ENCODE measurements at places on chromosomes 2 and 18.

DNA sequence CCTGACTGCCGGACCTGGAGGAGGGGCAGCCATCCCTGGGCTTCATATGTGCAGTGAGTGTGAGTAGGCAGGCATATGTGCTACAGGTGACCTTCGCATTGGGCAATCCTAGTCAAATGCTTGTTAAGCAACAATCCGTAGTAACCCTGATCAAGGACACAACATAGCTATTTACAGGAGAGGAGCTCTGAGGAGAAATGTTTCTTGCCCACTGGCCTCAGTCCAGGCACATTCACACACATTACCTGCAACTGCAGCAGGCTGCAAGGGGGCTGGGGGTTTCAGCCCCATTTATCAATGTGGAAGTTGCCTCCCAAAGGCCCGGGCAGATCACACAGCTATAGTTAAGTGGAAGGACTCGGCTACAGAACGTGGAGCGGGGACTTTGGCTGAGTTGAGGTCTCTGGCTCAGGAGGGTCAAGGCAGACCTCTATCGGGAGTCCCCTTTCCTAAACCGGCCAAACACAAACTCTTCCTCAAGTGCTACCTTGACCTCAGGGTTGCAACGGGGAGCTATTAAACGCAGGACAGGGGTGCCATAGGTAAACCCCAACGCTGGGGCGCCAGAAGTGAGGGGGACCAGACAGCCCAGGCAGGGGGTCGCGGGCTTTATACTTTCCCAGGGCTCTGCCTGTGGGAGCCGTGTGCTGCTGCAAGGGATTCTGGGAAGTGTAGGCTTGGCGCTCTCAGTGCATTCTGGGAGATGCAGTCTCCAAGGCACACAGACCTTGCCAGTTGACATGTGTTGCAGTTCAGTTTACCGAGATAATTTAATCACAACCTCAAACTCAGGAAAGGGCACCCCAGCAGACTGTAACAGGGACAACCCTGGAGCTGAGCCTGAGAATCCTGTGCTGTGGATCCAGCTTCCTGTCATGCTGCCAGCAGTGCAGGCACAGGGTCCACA lies 9.4 kb downstream of the KHK start:
- DNase-seq: no peak

- no peak for DNase-seq
These were observed 250.5 kb downstream of the TWIST2 start for GRCh38 chr2:239098288-239098970.

DNA sequence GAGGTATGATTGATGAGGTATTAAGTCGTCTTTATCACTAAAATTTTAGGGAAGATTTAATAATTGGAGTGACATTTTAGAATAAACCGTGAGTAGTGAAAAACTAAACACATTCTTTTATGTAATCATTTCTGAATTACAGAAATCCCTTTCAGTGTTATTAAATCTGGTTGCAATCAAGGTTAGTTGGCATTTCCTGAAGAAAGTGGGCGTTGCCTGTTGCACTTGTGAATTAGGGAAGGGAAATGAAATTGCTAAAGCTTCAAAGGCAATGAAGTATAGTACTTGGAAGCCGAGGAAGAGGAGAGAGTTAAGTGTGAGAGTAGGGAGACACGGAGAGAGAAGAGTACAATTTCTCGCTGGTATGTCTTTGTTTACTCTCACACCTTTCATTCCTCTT lies 274.5 kb downstream of the SLC8A1 start:
- DNase-seq: no peak

GRCh38 chr2:120552800-120553481 lies 182.7 kb upstream of the GLI2 start:
- no peak for DNase-seq

- no peak for DNase-seq
These were observed 44.2 kb downstream of the ARID5A start for GRCh38 chr2:96580771-96581170.

GRCh38 chr2:242011167-242011513 lies 141.6 kb downstream of the RTP5 start:
- no peak for DNase-seq

DNA sequence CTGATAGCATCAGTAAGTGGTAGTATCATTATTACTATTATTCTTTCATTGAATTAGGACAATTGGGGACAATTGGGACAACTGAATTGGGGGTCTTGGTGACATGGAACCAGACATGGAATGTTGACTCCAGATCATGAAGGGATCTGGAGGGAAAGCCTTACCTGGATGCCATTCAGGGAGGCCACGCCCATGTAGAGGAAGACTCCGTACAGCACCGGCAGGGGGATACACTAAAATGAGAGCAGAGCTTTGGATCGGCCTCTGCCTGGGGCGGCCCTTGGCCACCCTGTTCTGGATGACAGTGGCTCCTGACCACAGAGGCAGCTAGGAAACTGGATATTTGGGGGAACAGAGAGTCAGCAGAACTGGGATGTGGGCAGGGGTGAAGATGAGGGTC lies 29.2 kb downstream of the MTHFD2 start:
- DNase-seq: no peak

- DNase-seq: no peak
These were observed 174.5 kb downstream of the PID1 start for GRCh38 chr2:229096409-229097066.

- no peak for DNase-seq
These were observed 1.9 kb downstream of the MEX3C start for GRCh38 chr18:51195451-51196117.

DNA sequence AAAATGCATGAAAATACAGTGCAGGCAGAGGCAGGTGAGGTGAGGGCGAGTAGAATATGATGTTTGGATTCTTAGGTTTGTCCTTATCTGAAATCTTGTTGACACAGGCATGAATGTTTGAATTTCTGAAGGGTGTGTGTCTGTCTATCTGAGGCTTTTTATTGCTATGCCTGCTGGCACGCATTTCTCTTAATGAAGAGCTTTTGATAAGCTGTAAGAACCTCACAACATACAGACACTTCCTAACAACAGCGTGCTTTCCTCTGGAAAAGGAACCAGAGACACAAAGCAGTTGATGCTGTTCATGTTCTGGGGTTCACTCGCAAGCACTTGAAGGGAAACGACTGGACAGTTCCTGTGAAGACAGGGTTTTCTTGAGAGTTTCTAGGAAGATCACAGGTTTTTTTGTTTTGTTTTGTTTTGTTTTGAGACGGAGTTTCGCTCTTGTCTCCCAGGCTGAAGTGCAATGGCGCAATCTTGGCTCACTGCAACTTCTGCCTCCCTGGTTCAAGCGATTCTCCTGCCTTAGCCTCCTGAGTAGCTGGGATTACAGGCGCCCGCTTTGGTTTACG lies 33.3 kb upstream of the CABLES1 start:
- DNase-seq: no peak

- DNase-seq: no peak
These were observed 64.7 kb downstream of the PTPN2 start for GRCh38 chr18:12819322-12819721.

GRCh38 chr2:238286987-238287736 lies 1.2 kb downstream of the PER2 start:
- peak; percentile 16 for DNase-seq

DNA sequence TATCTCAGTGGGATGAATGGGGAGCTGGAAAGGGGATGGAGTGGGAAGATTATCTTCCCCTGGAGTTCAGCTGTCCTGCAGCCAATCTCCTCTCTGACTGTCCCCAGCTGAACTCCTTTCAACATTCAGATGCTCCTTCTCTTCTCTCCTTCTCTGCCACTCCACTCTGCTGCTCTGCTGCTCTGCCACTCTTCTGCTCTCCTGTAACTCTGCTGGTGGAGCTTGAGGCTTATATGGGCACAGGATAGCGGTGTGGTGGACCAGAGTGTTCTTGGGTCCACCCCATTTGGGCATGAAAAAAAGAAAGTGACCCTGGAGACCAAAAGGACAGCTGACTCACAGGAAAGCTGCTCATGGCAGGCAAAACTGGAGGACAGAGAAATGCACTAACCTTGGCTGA lies 26.6 kb downstream of the FAHD2B start:
- no peak for DNase-seq

- DNase-seq: no peak
These were observed 41.5 kb downstream of the SP140 start for GRCh38 chr2:230267059-230267458.

GRCh38 chr18:66156946-66157687 lies 406.3 kb downstream of the CDH7 start:
- no peak for DNase-seq

- no peak for DNase-seq
These were observed 244.9 kb upstream of the EPHA4 start for GRCh38 chr2:221817052-221817451.

- no peak for DNase-seq
These were observed 85.9 kb upstream of the NFATC1 start for GRCh38 chr18:79309614-79310358.

GRCh38 chr2:183759033-183759432 lies 634.8 kb downstream of the NUP35 start:
- DNase-seq: no peak

Measured in stimulated activated CD4-positive, alpha-beta T cell treated with anti-CD3 and anti-CD28 coated beads, Interleukin-15, amount 100 ng/mL, for 1 hour (primary cell).